Stimulated activated CD8-positive, alpha-beta memory T cell treated with anti-CD3 and anti-CD28 coated beads, Interleukin-2, amount 100 ng/mL, for 1 hour (primary cell): ENCODE measurements at places on chromosomes 5 and 9.

GRCh38 chr5:30194595-30194994, 998.9 kb upstream of the CDH6 start:
- DNase-seq: no peak

- DNase-seq: no peak
Measured at GRCh38 chr9:82732928-82733327, 330.0 kb downstream of the RASEF start.

- no peak for DNase-seq
Measured at GRCh38 chr9:76709020-76709419, 55.2 kb upstream of the PCA3 start.

DNA sequence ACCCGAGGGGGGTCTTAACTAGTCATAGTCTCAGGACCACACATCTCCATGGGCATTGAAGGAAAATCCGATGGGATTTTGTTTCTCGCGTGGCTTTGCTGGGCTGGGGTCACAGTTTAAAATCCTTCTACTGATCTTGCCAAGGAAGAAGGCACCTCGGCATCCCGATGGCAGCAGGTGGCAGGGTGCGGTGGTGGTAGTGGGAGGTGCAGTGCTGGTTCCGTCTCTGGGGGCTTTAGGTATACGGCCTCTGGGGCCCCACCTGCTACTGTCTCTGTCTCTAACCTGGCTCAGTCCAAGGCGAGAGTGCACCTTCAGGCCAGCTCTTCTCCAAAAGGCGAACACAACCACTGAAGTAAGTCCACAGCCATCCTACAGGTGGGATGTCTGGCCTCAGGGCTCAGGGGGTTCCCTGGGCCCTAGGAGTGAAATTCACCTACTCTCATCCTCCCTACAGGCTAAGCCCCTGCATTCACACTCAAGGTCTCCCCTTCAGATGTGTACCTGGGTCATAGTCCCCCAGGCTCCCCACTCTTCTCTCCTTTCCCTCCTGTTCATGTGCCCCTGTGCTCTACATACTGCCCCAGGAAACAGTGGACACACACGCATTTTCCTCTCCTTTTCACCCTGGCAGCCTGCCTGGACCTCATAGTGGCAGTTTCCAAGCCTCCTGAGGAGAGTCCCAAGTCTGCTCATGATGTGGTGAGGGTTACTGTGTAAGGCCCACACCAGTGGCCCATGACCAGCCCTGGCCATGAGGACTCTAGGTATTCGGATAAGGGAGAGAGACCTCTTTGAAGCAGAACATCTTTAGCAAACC, 736 bp upstream of the FCN2 start:
- DNase-seq: no peak

DNA sequence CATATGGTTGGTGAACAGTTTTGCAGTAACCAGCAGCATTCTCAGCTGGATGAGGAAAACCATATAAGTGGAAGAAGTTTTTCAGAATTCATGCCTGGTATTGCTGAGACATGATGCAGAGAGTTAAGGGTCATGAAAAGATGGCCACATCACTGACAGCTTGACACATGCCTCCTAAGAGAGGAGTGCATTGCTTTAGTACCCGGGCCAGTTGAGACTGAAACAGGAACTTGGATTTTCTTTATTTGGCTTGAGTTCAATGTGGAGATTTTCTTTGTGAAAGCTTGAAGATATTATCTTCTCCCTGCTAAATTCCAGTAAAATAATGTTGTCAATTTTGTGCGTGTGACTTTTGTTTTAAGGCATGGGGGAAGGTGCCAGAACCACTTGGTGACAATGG, 35.8 kb downstream of the HACD4 start:
- DNase-seq: no peak

- no peak for DNase-seq
Measured at GRCh38 chr5:424301-425110, 18.5 kb upstream of the EXOC3 start.

DNA sequence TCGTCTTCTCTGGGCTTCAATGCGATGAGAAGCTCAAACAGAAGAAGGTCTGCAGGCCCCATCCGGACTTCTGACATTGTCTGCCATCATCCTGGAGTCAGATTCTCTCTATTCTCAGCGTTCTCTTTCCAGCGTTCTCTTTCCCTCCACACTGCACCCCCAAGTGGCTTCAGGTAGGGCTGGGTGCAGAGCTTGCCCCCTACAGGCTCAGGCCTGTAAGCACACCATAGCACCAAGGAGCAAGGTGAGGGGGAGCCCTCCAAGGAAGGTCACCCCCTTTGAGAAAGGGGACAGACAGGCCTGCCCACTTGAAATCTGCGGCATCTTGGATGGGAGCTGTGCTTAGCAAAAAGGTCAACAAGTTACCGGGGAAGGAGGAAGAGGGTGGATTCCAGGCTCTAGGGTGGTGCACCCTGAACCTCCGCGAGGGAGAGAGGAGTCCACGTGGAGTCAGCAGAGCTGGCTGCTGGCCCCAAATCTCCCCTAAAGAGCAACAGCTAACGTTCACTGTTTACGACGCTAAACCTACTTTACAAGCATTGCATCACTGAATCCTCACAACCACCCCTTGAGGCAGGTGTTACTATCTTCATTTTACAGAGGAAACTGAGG, 27.5 kb downstream of the GPX3 start:
- DNase-seq: no peak

DNA sequence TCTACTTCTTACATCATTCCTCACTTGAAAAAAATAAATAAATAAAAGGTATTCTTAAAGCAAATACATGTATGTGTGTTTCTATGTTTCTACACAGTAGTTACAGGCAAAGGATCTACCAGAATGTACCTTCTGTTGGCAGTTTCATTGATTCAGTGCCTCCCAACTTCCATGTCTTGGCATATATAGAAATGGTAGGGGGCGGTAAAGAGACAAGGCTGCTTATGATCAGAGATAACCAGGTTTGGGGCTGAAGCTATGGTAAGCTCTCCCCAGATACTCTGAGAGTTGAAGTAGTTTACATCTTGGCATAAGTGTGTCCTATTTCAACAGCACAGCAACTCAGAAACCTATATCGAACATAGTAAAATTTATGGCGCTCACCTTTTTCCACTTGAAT, 1075.4 kb upstream of the C9orf72 start:
- no peak for DNase-seq

GRCh38 chr5:123037104-123037418, 536 bp upstream of the PPIC start:
- no peak for DNase-seq

- DNase-seq: no peak
Measured at GRCh38 chr9:23743036-23743435, 83.0 kb downstream of the ELAVL2 start.

DNA sequence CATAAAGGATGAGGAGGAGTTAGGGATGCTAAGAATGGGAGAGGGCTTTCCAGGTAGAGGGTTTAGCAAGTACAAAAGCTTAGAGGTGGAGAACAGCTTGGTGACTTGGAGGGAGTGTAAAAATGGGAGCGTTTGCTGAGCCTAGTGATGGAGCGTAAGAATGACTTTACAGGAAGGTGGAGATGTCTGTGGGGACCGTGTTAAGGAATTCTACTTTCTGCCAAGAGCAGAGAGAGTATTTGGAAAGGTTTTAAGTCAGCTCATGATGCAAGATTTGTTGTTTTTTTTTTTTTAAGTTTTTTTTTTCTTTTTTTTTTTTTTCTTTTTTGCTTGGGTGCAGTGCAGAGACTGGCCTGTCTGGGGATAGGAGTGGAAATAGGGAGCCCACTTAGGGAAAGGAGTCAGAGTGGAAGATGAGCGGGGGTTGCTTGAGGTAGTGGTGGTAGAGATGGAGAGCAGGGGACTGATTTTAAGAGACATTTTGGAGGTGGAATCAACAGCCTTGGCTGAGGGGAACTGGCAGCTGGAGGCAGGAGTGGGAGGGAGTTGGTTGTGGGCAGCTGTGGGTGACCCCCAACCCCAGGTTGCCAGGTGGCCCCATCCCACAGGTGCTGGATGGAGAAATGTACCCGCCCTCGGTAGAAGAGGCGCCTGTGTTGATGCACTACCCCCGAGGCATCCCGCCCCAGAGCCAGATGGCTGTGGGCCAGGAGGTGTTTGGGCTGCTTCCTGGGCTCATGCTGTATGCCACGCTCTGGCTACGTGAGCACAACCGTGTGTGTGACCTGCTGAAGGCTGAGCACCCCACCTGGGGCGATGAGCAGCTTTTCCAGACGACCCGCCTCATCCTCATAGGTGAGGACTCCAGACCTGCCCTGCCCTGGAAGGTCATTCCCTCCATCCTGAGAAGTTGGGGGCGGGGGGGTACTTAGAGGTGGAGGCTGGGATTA, 12.4 kb downstream of the PTGS1 start:
- DNase-seq: no peak

- no peak for DNase-seq
Measured at GRCh38 chr5:52920929-52921328, 68.2 kb upstream of the ITGA2 start.

GRCh38 chr9:4793459-4794395, 983 bp downstream of the RCL1 start:
- no peak for DNase-seq

DNA sequence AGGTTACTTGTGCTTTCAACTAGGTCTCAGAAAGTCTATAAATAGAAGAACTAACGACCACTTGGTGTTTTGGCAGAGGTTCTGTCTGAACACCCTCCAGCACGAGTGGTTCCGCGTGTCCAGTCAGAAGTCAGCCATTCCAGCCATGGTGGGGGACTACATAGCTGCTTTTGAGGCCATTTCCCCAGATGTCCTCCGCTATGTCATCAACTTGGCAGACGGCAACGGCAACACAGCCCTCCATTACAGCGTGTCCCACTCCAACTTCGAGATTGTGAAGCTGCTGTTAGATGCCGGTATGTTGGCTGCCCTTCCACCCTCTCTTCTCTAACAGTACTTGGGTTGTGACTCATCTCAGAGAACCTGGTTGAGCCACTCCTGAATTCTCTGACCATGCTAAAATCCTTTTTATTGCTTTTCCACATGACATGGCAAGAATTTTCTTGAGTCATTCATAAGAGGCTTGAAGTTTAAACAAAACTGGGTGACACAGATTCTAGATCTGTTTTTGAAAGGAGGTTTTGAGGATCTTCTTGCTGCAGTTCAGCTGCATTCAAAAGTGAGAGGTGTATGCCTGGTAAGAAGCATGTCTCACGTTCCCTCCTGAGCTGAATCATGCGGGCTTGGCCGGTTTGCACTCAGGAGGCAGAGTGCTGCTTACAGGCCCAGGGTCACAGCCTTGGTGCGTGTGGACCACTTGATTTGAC, 103.1 kb upstream of the DMRT1 start:
- DNase-seq: no peak

- DNase-seq: no peak
Measured at GRCh38 chr5:3194684-3195083, 400.9 kb upstream of the IRX1 start.

DNA sequence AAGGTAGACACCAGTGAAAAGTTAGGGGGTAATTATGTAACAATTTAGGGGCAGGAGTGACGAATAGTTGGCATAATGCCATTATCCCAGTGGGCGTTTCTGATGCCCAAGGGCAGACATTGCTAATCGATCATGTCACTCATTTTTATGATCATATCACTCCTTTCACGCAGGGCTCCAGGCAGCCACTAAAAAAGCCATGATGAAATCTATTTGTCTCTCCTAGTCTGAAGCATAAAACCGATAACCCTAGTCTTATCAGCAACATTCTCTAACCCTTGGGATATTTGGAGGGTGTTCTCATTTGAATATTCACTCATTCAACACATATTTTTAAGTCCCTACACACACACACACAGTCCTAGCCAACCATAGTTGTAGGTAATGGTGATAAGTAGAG, 114.9 kb downstream of the NMUR2 start:
- no peak for DNase-seq

DNA sequence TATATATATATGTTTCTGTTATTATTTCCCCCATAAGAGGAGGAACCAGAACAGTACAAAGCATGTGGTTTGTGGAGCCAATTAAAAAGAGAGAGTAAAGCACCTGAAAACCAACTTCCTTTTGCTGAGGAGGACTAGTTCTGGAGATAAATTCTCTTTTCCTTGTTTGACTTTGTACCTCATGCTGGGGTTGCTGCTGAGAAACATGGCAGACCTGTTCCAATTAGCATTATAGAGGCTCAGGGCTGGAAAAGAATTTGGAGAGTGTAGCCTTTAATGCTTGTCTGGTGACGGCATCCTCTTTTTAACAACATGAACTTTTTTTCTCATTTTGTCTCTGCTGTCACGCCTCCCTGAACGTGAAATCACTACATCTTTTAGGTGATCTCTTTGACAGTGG, 32.8 kb upstream of the NMUR2 start:
- DNase-seq: no peak

DNA sequence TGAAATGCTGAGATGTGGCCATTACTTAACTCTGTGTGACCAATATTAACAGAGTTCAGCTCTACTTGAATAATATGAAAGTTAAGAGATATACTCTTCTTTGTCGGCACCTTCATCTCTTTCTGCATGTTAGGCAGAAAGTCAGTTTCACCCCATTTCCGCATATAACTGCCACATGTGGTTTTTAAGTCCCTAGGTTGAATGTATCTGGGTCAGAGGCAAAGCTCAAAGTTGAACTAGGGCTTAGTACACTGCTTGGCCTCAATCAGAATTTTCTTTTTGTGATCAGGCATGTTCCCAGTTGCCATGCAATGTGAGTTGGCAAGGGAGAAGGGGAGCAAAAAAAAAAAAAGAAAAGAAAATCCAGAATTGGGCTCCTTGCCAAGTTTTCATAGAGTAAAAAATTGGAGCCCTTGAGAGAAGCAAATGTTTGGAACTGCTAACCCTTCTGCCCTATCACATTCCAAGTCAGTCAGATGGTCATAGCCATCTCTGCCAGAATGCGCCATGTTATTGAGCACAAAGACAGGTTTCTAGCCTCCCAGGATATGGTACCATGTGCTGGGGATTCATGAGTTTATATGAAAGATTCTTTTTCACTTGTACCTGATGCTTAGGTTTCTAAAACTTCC, 251.2 kb upstream of the RORB start:
- no peak for DNase-seq

DNA sequence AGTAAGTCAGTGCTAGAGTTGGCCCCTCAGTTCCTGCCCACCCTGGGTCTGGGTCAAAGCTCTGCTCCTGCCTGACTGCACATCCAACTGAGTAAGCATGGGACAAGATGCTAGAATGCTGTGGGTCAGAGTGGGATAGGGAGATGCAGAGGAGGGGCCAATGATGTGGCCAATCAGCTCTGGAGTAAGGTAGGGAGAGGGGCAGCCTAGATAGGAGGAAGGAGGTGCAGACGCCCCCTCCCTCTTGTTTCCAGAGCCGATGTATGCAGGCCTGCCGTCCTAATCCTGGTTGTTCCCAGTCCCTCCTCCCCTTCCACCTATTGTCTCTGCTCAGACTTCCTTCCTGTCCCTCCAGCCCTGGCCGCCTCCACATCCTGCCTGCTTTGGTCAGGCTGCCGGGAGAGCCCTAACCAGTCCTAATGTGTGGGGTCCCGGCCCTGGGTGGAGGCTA, 1.3 kb downstream of the ARAP3 start:
- no peak for DNase-seq
